RWPE2 (cell line): ENCODE measurements at places on chromosomes 7 and 10.

DNA sequence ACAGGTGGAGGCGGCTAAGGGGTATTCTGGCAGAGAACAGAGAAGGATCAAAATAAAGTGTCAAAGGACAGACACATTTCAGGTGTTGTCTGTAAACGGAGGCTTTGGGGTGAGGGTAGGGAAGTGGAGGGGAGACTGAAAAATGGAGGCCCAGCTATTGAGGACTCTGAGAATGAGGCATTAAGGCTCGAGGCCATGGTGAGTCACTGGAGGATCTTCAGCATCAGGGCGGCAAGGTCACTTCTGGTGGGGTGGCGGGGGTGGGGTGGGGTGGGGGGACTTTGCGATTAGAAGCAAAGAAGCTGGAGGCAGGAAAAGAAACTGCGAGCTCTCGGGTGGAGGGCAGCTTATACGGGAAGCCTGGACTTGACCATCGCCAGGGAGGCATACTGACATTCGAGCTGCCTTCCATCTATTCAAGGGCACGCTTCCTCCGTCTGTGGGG is 58.4 kb upstream of the PCGF5 start:
- no peak for DNase-seq
- no peaks in the 10 kb centered on the region for H3K4me1 ChIP-seq
- H3K36me3 ChIP-seq: no peaks in the 10 kb centered on the region
- H3K27me3 ChIP-seq: peaks cover 2% of the 10 kb centered on the region

DNA sequence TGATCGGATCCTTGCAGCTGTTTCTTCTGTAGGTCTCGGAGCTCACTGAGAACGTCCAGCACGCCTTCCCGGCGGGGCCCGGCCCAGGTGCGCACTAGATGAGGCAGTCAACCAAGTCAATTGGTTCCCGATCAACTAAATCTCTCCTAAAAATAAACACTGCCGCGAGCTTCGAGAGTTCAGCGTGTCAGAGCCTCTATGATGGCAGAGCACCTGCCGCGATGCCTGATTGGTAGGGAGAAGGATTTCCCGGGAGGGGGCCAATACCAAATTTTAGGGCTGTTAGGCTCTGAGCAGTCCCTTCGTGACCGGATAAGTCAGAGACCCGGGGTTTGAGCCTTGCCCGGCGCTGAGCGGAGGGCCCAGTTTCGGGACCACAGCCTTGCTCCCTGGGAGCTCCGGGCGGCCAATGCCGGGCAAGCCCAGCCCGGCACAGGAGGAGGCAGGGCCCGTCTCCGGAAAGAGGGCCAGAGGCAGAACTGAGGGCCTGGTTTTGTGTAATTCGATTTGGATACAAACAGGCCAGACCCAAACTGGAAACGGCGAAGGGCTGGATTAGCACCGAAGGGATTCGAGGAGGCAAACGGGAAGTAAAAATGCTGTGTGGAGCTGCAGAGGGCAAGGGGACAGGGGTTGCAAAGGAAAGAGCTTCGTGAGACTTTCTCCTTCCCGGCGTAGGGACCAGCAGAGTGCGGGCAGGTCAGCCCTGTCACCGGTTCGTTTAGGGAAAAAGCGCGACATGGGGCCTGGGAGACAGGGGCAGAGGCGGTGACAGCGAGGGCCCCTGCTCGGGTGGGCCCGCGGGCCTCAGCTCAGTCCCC is 569 bp downstream of the SLC26A5 start:
- no peak for DNase-seq
- H3K36me3 ChIP-seq: no peaks in the 10 kb centered on the region
- H3K4me3 ChIP-seq: peak overlapping the region; percentile 24
- peaks cover 4% of the 10 kb centered on the region for H3K4me1 ChIP-seq
- peaks cover 50% of the 10 kb centered on the region for H3K27me3 ChIP-seq

- no peak for DNase-seq
- no peak overlapping the region for H3K27ac ChIP-seq
- no peak overlapping the region for H3K4me3 ChIP-seq
- peaks cover 4% of the 10 kb centered on the region for H3K4me1 ChIP-seq
- no peaks in the 10 kb centered on the region for H3K27me3 ChIP-seq
- no peaks in the 10 kb centered on the region for H3K36me3 ChIP-seq
Observed at GRCh38 chr10:12945690-12946359, 55.7 kb downstream of the CCDC3 start.

DNA sequence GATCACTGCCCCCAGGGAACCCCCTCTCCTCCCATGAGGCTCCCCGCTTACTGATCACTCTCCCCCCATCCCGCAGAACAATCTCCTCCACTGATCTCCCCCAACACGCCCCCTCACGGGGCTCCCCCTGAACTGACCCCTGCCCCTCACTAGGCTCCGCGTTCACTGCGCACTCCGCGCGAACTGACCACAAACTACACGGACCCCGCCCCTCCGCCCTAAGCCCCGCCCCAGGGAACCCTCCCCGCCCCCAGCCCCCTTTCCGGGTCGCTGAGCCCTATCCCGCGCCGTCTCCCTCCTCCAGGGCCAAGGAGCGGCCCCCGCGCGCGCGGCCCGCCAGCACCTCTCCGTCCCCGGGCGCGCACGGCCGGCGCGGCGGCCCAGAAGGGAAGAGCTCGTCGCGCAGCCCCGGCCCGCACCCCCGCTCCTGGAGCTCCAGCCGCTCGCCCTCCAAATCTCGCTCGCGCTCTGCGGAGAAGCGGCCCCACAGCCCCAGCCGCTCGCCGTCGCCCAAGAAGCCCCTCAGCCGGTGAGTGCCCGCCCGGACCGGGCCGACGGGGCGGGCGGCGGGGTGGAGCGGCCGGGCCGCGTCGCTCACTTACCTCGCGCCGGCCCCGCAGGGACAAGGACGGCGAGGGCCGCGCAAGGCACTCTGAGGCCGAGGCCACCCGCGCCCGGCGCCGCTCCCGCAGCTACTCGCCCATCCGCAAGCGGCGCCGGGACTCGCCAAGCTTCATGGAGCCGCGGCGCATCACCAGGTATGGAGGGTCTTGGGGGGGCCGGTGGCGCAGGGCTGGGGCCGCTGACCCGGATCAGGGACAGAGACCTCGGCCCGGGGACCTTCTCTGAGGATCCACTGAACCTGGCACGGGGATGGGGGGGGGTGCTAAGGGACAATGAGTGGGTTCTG is 19.9 kb upstream of the HSPB1 start:
- H3K36me3 ChIP-seq: no peaks in the 10 kb centered on the region
- no peak for DNase-seq
- H3K27ac ChIP-seq: no peak overlapping the region
- H3K27me3 ChIP-seq: peaks cover 8% of the 10 kb centered on the region

DNA sequence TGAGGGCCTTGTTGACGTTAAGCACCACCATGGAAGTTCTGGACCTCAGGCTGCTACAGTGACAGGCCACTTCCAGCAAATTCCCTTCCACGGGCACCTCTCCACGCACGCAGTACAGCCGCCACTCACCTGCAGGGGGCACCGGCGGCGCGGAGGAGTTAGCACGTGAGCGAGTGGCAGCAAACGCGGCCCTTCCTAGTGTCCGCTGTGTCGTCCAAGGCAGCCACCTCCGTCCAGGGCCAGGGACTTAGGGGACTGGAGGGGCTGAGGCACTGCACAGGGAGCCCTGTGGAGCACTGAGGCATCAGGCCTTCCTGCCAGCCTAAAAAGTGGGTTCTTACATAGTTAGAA is 164.4 kb downstream of the SVIL start:
- H3K4me1 ChIP-seq: peaks cover 18% of the 10 kb centered on the region
- H3K27me3 ChIP-seq: no peaks in the 10 kb centered on the region
- peaks cover 50% of the 10 kb centered on the region for H3K36me3 ChIP-seq
- H3K4me3 ChIP-seq: no peak overlapping the region
- no peak for DNase-seq
- no peak overlapping the region for H3K27ac ChIP-seq

DNA sequence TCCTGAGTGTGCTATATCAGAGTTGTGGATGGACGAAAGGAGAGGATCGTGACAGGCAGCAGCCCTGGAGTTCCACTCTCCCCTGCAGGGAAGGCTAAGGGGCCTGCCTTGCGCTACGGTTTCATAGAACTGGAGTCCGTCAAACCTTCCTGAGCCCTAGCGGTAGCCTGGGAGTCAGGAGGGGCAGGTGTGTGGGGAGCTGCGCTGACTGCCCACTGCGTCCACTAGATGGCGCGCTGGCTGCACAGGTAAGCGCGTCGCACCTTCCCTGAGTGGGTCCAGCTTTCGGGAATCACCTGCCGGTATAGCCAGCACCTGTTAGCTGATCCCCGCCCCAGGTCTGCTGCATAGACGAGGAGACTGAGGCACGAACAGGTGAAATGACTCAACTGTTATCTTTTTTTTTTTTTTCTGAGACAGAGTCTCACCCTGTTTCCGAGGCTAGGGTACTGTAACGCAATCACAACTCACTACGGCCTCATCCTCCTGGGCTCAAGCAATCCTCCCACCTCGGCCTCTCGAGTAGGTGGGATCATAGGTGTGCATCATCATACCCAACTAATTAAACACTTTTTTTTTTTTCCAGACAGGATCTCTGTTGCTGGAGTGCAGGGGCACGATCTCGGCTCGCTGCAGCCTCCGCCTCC is 20.2 kb upstream of the BAIAP2L1 start:
- no peak overlapping the region for H3K27ac ChIP-seq
- no peaks in the 10 kb centered on the region for H3K27me3 ChIP-seq
- DNase-seq: peak; percentile 78
- H3K4me3 ChIP-seq: no peak overlapping the region

DNA sequence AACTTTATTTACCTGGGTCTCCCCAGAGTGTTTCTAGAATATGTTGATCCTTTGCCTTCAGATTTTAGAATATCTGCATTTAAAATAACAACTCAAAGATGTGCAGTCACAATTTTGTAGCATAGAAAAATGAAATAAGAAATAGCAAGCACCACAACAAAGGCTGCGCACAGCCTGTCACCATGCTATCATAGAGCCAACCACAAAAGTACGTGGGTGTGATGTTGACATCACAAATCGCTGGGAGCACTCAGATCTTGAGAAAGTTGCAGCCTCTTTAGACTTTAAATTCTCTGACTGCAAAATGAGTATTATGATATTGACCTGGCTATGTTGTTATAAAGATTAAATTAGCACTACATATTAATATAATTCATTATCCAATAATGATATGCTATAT is 177.9 kb downstream of the TNS3 start:
- H3K27ac ChIP-seq: no peak overlapping the region
- no peaks in the 10 kb centered on the region for H3K27me3 ChIP-seq
- H3K4me3 ChIP-seq: no peak overlapping the region
- DNase-seq: no peak
- H3K36me3 ChIP-seq: peaks cover 19% of the 10 kb centered on the region
